ENCODE measurements at places on chromosomes 2 and 18. TPM values are rescaled to one million over a fixed set of nuclear protein-coding genes. Genes with fewer than 3 reads are reported as not detected.

Gene TCF23
- 0.08 TPM for total RNA-seq

Gene COL4A4
- 24.2 TPM for total RNA-seq

Gene SULT1C4
- total RNA-seq: 2.4 TPM

Gene CRACDL
- total RNA-seq: 2.0 TPM

Gene C2orf49
- total RNA-seq: 16.3 TPM

Gene RBMS1
- total RNA-seq: 62.1 TPM

DNA sequence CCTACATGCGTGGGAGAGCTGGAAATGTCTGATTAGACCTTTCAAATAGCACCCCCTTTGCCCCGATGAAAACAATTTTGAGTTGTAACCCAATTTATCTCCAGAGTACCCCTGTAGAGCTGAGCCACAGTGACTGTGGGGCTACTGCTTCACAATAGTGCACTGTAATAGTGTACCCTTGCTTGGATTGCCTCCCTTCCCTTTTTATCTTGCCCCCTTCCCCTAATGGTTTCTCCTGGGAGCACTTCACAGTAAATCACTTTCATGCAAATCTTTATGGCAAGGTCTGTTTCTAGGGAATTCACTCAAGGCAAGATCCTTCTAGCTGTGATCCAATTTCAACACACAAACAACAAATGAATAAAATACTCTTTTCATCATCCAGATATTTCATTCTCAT, 687.6 kb downstream of the MBD2 start:
- DNase-seq: no peak
- H3K27ac ChIP-seq: no peak overlapping the region
- no peaks in the 10 kb centered on the region for H3K4me1 ChIP-seq
- H3K4me3 ChIP-seq: no peak overlapping the region

DNA sequence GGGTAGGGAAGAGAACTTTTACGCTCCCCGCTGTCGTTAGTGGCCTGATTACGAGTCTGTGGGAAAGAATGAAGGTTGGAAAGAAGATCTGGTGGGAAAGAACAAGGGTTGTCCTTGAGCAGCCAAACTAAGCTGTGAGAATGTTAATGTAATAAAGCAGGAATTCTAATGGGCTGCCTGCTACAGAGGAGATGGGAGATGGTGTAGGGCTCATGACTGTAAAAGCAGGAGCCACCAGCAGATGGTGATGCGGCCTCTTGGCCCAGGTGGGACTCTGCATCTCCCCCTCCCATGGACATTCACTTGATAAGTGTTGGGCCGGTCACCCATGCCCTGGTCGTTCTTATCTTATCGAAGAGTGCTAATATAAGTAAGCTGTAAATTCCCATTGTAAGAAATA, 150.0 kb downstream of the NEDD4L start:
- H3K4me1 ChIP-seq: peaks cover 24% of the 10 kb centered on the region
- no peaks in the 10 kb centered on the region for H3K27me3 ChIP-seq
- H3K36me3 ChIP-seq: no peaks in the 10 kb centered on the region
- no peak for DNase-seq
- H3K4me3 ChIP-seq: no peak overlapping the region

DNA sequence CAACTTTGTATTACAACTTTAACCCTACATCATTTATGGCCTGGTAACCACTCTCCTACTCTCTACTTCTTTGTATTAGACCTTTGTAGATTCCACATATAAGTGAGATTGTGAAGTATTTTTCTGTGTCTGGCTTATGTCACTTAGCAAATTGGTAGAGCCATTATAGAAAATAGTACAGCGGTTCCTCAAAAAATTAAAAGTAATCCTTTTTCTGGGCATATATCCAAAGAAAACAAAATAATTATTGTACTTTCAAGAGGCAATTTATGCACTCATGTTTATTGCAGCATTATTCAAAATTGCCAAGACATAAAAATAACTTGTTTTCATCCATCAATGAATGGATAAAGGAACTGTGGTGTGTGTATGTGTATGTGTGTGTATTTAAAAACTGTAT, 537.5 kb upstream of the FSIP2 start:
- H3K27me3 ChIP-seq: no peaks in the 10 kb centered on the region
- no peak overlapping the region for H3K27ac ChIP-seq
- DNase-seq: no peak

- H3K27ac ChIP-seq: no peak overlapping the region
- no peak for DNase-seq
- H3K4me1 ChIP-seq: no peaks in the 10 kb centered on the region
- no peak overlapping the region for H3K4me3 ChIP-seq
- H3K36me3 ChIP-seq: no peaks in the 10 kb centered on the region
These were observed 108.4 kb downstream of the ALMS1 start for GRCh38 chr2:73494031-73494430.

GRCh38 chr2:137935591-137935990, 28.7 kb upstream of the HNMT start:
- DNase-seq: no peak
- no peak overlapping the region for H3K4me3 ChIP-seq
- no peaks in the 10 kb centered on the region for H3K27me3 ChIP-seq

- no peaks in the 10 kb centered on the region for H3K27me3 ChIP-seq
- no peaks in the 10 kb centered on the region for H3K36me3 ChIP-seq
- no peak overlapping the region for H3K4me3 ChIP-seq
- no peak overlapping the region for H3K27ac ChIP-seq
These were observed 413.2 kb upstream of the LRATD1 start for GRCh38 chr2:14219306-14219705.

DNA sequence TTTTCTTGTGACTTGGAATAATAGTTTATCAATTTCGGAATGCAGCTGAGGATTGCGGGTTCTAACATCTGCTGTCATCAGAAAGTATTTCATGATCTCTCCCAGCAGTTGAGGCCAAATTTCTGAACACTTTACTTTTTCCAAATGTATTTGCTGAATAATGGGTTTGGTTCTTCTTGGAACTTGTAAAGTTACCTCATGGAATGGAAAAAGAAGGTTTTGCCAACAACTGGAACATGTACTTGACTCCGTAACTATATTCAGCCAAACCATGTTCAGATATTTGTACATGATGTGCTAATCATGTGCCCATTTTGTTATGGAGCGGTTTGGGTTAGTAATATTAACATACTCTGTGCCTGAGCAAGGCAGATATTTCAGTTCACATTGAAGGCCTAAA, 119.6 kb downstream of the LCLAT1 start:
- H3K36me3 ChIP-seq: no peaks in the 10 kb centered on the region
- no peak overlapping the region for H3K27ac ChIP-seq
- DNase-seq: no peak
- no peaks in the 10 kb centered on the region for H3K4me1 ChIP-seq

DNA sequence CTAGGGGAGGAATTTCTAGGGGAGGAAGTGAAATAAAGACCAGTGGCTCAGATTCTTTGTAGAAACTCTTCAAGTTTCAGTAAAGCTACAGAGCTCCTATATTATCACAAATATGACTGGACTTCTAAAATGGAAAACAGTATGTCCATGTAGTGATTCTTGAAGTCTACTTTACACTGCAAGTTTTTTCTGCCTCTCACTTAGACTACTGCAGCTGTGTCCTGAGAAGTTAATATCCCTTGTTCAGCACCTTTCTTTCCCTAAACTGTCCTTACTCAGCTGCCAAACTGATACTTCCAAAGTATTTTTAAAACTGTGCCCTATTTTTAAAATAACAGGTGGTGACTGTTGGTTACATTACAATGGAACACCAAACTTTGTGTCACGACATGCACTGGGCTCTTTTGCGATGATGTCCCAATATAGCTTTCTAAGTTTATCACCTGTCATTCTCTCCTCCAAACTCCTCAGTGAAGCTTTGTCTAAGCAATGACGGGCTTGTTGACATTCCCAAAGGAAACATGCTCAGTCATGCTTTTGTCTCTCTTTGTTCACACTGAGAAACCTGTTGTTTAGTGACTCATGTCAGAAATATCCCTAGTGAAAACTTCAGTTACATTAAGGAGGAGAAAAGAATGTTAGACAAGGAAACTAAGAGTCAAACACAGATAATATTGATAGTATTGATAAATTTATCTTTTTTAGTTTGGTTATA, 341.1 kb downstream of the ARL6IP6 start:
- H3K27ac ChIP-seq: no peak overlapping the region
- H3K36me3 ChIP-seq: no peaks in the 10 kb centered on the region
- no peaks in the 10 kb centered on the region for H3K4me1 ChIP-seq
- no peaks in the 10 kb centered on the region for H3K27me3 ChIP-seq
- no peak for DNase-seq
- H3K4me3 ChIP-seq: no peak overlapping the region
